Testis (tissue), 5 donors: ENCODE measurements at places on chromosomes 4 and X.

GRCh38 chrX:66677430-66677829 lies 38.6 kb upstream of the EDA2R start:
- DNase-seq: no peak

- no peak for DNase-seq
Observed at GRCh38 chr4:44150091-44150576, 298.5 kb downstream of the KCTD8 start.

DNA sequence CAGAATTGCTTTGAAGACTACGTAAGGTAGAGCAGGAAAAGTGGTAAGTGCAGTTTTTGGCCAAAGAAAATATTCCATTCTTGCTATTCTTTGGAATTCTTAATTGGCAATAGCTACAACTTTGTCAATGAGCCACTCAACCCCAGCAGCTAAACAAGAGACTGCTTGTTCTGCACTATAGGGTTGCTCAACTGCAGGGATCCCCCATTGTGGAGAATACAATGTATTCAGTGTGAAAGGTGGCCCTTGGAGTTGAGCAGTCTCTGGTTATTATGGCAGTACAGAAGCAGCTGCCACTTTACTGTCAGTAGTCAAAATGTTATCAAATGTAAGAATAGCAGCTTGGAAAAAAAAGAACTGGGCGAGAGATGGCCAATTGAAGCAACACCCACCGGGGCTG lies 808.7 kb downstream of the CENPC start:
- DNase-seq: peak; percentile 29

- no peak for DNase-seq
Observed at GRCh38 chr4:11542952-11543351, 114.3 kb upstream of the HS3ST1 start.

GRCh38 chr4:858831-859451 lies 33.0 kb upstream of the CPLX1 start:
- DNase-seq: no peak

GRCh38 chrX:145475725-145476124 lies 228.4 kb downstream of the SPANXN1 start:
- DNase-seq: no peak

GRCh38 chrX:65866146-65866545 lies 173.7 kb downstream of the VSIG4 start:
- DNase-seq: no peak

GRCh38 chrX:100274916-100275315 lies 135.2 kb downstream of the PCDH19 start:
- no peak for DNase-seq

DNA sequence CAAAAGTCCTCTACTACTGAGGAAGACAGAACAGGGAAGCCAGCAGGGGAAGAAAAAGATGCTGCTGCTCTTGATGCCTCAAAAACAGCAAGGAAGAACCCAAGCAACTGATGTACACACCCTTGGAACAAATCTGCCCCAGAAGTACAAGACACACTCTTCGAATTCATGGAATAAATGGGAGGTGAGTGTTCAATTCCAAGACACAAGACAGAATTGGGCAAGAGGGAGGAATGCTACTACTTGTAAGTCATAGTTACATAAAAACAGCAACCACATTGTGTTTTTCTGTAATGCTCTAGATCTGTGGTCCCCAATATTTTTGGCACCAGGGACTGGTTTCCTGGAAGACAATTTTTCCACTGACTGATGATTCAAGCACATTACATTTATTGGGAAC lies 58.0 kb upstream of the H2AZ1 start:
- DNase-seq: no peak

DNA sequence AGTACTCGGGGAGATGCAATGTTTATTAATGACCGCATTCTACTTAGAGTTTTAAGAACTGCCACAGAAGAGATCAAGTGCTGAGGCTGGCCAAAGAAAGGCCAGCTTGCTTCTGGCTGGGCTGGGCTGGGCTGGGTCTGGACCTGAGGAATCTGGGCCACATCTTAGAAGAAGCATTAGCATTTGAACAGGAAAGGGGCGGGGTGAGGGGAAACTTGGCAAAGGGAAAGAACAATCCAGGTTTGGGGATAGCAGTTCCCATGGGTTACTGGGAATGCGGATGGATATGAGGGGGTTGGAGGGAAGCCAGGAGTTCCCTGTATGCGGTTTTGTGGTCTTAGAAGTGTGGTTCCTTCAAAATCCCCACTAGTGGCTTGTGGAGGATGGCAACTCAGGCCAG lies 83.3 kb downstream of the CLDN34 start:
- no peak for DNase-seq

DNA sequence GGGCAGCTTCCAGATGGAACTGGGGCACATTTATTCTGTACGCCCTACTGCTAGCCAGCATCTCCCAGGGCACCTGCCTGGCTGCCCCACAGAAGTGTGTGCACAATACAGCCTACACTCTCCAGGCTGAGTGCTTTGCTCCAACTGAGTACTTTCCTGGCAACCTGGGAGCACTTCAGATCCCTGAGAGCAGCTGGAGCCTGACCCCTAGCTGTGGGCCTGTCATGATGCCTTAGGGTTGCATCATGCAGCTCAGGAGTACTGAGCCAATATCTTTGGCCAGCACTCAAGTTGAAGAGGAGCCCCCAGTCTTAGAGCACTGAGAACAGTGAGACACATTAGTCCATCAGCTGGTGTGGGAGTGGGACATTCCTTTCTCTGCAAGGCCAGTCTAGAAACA lies 321.9 kb downstream of the CFAP47 start:
- DNase-seq: no peak

DNA sequence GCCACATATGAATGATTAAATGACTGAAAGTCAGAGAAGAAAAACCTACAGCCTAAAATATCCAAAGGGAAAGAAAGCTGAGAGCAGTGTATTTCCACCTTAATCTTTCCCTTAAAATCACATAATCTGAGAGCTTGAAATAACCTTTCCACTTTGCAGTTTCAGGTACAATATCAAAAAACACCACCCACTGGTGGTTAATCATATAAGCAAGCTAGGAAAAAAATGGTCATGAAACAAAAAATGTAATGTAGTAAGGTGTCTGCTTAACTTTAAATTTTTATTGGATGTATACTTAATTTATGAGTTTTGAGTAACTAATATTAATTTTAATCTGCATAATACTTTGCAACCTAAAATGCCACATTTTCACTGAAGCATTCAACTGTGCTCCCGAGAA lies 3.2 kb downstream of the PRDM5 start:
- no peak for DNase-seq

DNA sequence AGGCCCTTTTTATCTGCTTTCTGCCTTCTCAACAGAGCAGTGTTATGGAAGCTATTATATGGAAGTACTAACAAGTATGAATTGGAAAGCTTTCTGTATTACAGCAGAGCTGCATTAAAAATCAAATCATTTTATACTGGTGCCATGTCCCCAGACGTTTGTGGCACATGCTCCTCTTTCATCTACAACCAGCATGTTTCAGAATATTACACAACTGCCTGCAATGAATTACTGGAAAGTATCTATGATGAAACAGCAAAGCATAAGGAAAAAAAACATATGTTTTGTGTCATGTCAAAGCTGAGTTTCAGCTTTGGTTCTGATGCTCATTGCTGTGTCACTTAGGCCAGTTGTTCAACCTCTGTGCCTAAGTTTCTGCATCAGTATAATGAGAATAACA lies 576.8 kb downstream of the GBA3 start:
- no peak for DNase-seq

DNA sequence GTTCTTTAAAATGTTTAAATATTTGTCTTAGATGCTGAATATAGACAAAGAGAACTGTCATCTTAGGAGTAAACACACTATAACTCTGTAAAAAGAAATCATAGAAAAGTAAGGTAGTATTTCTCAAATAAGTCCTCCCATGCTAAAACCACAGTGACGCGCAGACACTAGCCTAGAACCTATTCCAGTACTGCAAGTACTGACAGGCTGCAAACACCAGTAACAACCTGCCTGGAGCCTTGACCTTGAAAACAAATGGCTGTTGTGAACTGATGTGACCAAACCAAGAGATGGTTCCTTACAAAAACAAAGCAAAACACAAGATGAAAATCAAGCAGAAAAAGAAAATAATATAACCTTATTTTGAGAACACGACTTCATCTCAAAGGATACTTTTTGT lies 8.5 kb downstream of the TIFA start:
- no peak for DNase-seq

- DNase-seq: no peak
Observed at GRCh38 chr4:16114546-16114945, 30.7 kb upstream of the PROM1 start.

GRCh38 chr4:132332932-132333723 lies 816.0 kb upstream of the PCDH10 start:
- no peak for DNase-seq

- no peak for DNase-seq
Observed at GRCh38 chr4:68951806-68952585, 392 bp upstream of the UGT2A3 start.
